GM19239 (cell line): ENCODE measurements at places on chromosomes 6 and 20.

DNA sequence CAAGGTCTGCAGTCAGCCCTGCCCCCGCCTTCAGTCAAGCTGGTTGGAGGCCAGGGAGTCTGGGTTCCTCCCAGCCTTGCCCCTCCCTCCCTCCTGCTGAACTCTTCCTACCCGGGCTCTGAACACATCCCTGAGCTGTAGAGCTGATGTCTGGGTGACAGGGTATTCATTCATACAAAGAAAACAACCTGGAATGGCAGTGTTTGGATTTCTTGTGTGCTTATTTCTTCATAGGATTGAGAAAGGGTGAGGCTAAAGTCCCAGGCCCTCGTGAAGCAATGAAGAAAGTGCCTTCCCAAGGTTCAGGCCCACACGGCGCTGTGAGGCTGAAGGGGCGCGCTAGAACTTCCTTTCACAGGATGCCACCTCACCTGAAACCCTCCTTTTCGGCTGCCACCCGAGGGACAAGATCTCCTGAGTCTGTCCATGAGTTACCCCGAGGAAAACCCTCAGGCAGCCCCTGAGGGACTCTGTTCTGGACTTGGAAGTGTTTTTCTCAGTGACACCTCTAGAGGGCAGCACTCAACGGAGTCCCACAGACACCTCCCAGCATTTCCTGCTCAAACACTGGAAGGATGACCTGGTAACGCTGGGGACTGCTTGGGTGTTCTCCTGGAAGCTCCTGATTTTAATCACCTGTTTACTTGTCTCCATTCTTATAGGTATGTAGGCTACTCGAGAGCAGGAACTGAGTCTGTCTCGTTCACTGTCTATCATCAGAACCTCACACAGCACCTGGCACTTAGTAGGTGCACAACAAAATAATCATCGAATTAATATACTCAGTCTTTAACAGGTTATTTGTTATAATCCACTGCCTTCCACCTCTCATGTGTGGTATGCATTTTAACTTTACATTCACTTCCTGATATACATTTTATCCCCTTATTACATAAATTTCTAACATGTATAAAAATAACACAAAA is 11.8 kb upstream of the GSTA1 start:
- peak; percentile 40 for DNase-seq

GRCh38 chr20:59020938-59021551 is 1.8 kb downstream of the TUBB1 start:
- DNase-seq, result no peak

- DNase-seq, result no peak
These were observed 34.9 kb downstream of the ANGPT4 start for GRCh38 chr20:881051-881782.

DNA sequence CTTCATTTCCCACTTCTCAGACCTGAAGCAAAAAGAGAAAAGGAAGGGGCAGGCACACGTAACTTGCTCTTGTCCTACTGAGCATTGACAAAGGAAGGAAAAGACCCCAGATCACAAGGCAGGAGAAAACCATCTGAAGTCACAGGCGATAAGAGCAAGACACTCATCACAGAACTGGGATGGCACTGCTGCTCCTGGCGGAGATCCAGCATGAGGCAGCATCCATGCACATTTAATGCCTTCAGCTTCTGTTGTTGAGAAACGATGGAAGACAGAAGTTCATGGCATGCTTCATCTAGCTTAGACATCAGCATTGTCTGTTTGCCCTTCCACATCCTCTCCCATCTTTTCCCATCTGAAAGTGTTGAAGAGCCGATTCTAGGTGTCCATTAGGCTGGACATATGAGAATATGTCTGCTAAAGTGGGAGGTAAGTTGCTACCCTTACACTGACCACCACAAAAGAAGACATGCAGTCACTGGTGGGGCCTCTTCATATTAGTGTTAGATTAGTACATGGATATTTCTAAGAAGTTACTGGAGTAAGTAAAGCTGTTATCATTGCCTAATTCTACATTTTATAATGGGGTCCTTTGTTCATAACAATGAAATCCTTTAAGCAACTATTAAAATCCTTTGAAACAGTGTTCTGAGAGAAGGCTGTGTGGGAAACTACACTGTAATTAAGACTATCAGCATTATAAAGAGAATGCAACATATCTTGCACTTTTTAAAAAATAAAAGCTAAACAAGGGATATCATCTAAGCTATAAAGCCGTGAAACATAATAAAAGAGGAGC is 618.5 kb downstream of the C6orf118 start:
- no peak for DNase-seq

- no peak for DNase-seq
These were observed 71.3 kb upstream of the SALL4 start for GRCh38 chr20:51873652-51874051.

GRCh38 chr20:47705497-47705856 is 79.8 kb downstream of the SULF2 start:
- DNase-seq, result no peak
